ENCODE measurements at places on chromosomes 7 and 10.

DNA sequence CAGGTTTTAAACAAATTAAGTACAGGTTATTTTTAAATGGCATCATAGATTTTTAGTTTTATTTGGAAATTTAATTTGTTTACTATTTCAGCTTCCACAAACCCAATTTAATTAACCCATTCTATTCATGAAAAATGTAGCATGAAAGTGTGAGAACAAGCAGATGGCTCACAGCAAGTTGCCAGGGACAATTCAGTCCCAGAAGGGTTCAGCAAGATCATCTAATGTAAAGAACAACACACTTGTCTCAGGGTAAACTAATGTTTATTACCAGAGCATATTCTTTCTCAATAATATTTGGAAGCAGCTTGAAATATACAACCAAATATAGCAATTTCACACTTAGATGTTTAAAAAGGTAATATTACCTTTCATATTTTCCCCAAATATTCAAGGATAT is 166.9 kb upstream of the SLC13A1 start:
- DNase-seq = no peak

DNA sequence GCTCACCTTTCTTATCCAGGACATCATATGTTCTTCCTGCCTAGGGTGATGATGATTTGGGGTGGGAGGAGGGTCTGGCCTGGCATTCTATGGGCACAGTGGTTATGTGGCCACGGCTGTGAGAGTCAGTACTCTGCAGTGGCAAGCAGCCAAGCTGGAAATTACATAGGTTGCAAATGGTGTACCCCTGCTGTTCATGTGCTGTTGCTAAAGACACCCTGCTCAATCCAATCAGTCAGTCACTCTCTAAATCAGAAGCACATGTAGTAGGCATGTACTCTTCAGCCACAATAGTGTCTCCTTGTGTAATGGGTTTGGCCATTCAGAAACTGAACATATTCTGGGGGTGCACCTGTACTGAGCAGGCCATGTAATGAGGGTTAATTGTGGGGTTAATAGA is 449.1 kb upstream of the ANKRD30A start:
- DNase-seq = no peak

- DNase-seq = no peak
Observed at GRCh38 chr7:74480861-74481417, 27.2 kb downstream of the GTF2IRD1 start.

DNA sequence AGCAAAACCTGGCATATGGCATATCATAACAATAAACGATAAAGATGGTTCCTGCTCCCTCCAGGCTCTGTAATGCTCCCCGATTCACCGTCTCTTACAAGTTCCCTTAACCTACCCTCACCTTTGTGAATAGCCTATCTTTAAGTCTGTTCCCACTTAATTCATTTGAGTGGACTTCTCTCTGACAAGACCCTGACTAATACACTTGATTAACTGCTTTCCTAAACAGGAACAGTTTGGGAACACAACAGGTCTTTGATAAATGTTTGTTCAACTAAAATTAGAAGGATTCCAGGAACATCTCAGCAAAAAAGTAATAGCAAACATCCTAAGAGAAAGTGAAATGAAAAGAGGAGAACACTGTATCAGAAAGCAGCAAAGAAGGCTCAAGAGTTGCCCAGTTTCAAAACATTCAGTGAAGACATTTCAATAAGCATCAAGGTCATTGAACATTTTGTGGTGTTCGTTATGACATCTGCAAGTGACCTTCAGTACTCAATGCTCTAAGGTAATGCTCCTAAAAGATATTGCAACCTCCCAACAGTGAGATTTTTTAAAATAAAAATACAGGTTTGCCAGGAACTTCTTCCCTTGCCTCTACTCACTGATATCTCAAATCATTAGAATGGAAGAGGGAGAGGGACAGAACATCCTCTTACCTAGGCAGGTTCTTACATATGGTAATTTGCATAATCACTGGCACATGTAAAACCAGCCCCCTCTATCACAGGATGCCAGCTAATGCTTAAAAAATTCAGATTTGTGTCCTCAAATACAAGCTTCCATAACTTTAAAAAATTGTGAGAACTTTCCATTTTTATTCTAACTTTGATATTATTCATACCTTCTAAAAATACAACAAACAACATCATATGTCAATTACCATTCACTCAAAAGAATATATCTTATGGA is 11.4 kb upstream of the ARHGAP12 start:
- DNase-seq = no peak

DNA sequence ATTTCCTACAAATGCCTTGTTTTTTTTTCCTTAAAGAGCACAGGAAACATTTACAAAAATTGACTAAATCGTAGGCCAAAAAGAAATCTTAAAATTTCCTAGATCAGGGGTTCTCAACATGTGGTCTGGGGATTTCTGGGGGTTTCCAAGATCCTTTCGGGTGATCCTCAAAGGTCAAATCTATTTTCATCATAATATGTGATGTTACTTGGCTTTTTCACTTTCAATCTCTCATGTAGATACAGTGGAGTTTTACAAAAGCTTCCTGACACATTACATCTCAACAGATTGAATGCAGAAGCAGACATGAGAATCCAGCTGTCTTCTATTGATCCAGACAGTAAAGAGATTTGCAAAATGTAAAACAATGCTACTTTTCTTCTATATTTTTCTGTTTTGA is 497.3 kb downstream of the INHBA start:
- DNase-seq = no peak

DNA sequence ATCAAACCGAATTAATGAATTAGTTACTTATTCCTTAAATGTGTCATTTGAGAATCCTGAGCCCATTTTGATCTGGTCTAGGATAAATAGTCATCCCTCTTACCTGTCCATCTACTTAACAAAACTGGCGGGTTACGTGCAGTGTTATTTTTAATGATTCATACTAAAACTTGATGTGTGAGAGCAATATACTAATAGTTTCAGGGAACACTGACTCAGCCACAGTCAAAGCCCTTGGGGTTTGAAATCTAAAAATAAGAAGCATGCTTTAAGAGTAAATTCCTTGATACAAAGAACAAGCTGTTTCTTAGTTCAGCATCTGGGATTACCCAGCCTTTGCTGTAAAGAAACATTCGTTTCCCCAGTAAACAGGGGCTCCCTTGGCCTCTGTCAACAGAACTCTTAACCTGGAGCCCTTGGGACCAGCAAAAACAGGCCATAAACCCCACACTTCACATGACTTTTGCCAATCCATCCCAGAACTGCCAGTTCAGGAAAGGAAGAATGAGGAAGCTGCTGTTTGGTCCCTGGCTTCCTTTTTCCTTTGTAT is 370.6 kb upstream of the IGFBP3 start:
- DNase-seq = peak; percentile 16

GRCh38 chr7:120171406-120171805 is 101.6 kb upstream of the KCND2 start:
- DNase-seq = no peak

- DNase-seq = no peak
Observed at GRCh38 chr10:93917064-93917391, 23.2 kb downstream of the SLC35G1 start.

- no peak for DNase-seq
Observed at GRCh38 chr7:153386556-153386955, 627.0 kb downstream of the ACTR3B start.

DNA sequence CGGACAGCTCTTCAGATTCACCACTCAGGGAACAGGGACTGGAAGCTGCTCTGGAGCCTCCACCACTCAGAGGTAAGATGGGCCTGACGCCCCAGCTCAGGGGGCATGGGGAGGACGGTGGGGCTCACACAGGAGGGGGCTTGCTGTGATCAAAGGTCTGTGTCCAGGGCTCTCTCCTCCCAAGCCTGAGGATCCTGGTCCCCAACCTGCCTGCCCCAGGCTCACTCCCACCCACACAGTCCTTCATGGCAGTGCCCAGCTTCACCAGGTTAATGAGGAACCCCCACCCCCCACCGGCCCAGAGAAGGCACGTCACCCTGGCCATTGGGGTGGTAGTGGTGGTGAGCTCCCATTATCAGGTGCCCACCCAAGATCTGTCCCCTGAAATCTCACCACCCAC is 926.7 kb upstream of the ZNF722 start:
- no peak for DNase-seq

GRCh38 chr7:96591900-96592676 is 117.6 kb downstream of the SEM1 start:
- no peak for DNase-seq

GRCh38 chr10:114631090-114631665 is 26.9 kb downstream of the ABLIM1 start:
- no peak for DNase-seq

DNA sequence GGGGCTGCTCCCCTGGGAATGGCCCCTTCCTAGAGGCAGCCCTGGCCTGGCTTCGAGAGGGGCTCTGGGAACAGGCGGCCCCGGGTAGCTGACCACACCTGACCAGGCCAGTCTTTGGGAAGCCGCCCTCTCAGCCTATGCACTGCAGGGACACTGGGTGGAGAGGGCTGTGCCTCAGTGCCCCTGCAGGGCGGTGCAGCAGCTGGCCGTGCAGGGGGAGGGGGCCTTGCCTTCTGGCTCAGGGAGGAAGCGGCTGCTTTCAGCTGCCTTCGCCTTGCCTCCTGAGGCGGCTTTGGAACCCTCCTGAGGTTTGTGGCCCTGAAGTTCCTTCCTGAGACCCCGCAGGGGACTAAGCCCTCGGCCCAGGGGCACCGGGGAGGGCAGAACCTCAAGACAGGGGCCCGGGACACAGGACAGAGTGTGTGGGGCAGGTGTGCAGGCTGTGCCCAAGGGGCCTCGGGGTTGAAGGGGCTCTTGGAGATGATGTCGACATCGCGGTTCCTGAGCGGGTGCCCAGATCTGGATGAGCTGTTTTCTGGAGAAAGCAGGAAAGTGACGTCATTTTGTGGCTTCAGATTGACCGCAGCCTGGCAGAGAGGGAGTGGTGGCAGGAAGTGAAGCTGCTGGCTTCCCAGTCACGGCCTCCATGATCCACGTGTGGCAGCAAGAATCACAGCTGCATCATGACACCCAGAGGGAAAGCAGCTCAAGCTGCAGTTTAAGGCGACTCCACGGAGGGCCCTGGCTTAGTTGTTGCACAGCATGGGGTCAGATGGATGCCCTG is 17.7 kb downstream of the ADAM8 start:
- peak; percentile 97 for DNase-seq

GRCh38 chr7:37549076-37549931 is 100.6 kb upstream of the ELMO1 start:
- no peak for DNase-seq

- no peak for DNase-seq
Observed at GRCh38 chr7:149680331-149681025, 92.9 kb downstream of the ZNF467 start.

DNA sequence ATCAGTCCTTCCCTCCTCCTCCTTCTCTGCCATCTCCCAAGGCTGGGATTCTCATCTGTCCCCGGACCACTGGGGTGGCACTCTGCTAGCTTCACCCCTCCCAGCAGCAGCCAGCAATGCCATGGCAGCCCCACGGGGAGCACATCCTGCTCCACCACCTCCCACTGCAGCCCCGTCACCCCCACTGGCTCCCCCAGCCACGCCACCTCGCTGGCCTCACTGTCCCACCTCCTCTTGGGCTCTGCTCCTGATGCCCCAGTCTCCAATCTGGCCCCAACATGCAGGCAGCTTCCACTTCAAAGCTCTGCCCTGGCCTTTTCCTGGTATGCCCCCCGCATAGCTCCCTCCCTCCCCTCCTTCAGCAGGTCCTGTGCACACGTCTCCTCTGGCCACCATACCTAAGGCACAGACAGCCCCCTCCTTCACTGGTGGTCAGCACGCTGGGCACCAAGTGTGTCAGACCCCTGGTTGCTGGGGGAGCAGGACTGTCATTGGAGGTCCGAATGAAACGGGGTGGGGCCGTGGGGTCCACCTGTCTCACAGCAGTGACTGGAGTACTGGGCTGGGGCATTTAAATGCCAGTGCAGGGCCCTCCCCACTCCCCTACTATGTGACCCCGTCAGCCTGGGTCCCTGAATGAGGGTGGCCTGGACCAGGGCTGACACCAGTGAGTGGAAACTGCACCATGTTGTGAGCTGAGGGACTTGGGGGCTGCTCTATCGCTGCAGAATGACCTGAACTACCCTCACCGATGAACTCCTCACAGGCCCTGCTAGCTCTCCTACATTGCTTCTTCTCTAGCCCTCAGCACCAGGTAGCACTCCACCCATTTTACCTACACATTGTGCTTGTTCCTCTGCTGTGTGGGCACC is 38.7 kb downstream of the RASGEF1A start:
- DNase-seq = no peak

DNA sequence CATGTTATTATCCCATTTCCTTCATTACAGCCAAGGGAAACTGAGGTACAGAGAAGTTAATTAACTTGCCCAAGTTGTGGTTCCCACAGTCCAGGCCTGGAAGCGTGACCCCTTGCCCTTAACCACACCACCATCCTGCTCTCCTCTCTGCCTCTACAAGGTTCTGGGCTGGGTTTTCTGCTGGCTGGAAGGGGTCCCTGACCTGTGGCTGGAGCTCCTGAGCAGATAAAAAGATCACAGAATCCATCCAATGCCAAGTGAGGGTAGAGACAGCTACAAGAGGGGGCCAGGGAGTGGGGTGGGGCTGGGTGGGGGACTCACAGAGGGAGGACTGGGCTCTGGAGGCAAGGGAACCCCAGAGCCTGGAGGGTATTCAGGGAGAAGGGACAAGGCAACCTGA is 9.7 kb downstream of the ASB10 start:
- no peak for DNase-seq

DNA sequence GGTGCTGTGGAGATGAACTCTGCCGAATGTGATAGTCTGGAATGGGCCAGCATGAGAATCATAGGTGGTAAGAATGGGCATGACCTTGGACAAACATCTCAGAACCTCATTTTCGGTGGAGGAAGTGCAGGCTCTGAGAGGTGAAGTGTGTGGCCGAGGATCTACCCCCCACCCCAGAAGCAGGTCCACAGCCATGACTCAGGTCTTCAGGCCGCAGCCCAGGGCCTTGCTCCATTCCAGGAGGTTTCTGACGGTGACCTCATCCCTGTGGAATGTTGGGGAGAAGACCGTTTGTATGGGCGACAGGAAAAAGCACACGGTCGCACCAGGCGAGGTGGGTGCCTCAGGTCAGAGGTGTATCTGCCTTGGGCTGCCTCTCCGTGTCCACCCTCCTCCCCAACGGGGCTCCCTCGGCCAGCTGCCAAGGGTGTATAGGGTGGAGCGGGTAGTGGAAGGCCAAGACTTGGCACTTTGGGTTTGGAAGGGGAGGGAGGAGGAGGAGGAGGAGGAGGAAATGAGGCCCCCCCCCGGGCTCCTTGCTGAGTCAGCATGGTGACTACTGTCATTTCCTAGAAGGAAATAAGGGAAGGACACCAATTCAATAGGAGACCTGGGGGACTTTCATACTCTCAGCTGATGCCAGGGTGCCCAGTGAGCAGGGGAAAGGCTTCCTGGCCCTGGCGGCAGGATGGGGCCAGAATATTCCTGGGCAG is 168.0 kb upstream of the RHEB start:
- peak; percentile 94 for DNase-seq

All from HS-5 (cell line).